Panc1 (cell line): ENCODE measurements at places on chromosomes 4 and X. TPM values are rescaled to one million over a fixed set of nuclear protein-coding genes. Genes with fewer than 3 reads are reported as not detected.

DNA sequence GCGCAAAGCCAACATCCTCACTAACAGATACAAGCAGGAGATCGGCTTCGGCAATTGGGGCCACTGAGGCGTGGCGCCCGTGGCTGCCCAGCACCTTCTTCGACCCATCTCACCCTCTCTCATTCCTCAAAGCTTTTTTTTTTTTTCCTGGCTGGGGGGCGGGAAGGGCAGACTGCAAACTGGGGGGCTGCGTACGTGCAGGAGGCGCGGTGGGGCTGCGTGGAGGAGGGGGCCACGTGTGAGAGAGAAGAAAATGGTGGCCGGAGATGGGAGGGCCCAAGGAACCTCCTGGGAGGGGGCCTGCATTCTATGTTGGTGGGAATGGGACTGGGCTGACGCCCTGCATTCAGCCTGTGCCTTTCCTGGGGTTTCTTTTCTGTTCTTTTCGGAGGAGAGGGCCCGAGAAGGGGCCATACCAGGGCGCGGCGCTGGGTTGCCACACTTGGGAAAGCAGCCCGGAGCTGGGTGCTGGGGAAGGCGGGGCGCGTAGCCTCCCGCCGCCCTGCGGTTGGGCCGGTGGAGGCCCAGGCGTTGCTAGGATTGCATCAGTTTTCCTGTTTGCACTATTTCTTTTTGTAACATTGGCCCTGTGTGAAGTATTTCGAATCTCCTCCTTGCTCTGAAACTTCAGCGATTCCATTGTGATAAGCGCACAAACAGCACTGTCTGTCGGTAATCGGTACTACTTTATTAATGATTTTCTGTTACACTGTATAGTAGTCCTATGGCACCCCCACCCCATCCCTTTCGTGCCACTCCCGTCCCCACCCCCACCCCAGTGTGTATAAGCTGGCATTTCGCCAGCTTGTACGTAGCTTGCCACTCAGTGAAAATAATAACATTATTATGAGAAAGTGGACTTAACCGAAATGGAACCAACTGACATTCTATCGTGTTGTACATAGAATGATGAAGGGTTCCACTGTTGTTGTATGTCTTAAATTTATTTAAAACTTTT is 4.5 kb downstream of the MID1IP1 start:
- DNase-seq = peak; percentile 33

GRCh38 chrX:108399418-108400165 is 38.6 kb downstream of the COL4A6 start:
- no peak for DNase-seq

Gene ADH1A
- total RNA-seq = not detected

Gene DDX53
- total RNA-seq = not detected

GRCh38 chr4:150421612-150422011 is 160.3 kb upstream of the MAB21L2 start:
- DNase-seq = no peak

Gene CDKL5
- total RNA-seq = 1.2 TPM

- no peak for DNase-seq
Measured at GRCh38 chr4:124032035-124032434, 635.4 kb downstream of the SPRY1 start.

DNA sequence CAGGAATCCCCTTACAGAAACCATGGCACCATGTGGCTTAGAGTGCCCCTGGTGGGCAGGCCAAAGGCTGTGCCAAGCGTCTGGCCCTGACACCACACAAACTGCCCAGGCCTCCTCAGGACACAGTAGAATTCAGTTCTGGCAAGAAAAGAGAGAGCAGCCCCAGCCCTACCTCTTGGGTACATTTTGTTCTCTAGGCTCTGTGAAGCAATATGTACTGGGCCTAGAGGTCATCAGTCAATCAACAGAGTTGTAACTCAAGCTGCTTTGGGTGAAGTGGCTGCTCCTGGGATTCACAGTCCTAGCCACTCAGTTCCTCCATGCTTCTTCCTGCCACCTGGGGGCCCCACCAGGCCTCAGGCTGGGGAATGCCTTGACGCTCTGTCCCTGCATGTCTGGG is 158.1 kb upstream of the MAMLD1 start:
- no peak for DNase-seq
